DMS153 (cell line): ENCODE measurements at places on chromosomes 1 and 21.

GRCh38 chr1:185229981-185230380 lies 73.0 kb downstream of the SWT1 start:
- no peak for DNase-seq

- DNase-seq, result no peak
Measured at GRCh38 chr1:70079546-70079945, 125.8 kb downstream of the LRRC40 start.

- DNase-seq, result no peak
Measured at GRCh38 chr21:25857308-25858074, 122.7 kb downstream of the GABPA start.

DNA sequence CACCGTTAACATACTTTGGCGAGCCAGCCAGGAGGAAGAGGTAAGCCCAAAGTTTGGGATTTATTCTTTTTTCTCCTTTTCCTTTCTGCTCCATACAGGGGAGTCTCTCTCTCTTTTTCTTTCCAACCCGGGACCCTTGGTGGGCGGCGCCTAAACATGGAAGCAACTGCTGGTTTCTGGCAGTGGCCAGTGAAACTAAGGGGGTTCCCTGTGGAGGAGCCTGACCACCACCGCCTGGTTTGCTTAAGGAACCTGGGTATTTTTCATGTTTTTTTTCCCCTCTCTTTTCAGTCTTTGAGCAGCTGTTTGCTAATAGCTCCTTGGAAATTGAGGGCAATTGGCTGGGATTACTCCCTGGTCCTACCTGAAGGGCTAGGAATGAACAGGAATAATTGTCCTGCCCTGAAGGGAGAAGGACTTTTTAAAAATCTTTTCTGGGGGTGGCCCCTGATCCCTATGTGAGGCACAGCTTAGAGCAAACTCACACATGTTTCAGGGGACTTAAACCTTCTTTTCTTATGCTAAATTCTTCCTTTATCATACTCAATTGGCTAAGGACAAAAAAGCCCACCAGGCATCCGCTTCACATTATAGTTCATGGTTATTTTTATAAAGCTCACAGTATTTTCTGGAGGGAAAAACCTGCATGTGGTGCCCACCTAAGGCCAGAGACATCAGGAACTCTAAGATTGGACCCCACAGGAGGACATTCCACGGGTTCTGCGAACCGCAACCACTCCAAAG lies 61.3 kb upstream of the PLD5 start:
- no peak for DNase-seq

DNA sequence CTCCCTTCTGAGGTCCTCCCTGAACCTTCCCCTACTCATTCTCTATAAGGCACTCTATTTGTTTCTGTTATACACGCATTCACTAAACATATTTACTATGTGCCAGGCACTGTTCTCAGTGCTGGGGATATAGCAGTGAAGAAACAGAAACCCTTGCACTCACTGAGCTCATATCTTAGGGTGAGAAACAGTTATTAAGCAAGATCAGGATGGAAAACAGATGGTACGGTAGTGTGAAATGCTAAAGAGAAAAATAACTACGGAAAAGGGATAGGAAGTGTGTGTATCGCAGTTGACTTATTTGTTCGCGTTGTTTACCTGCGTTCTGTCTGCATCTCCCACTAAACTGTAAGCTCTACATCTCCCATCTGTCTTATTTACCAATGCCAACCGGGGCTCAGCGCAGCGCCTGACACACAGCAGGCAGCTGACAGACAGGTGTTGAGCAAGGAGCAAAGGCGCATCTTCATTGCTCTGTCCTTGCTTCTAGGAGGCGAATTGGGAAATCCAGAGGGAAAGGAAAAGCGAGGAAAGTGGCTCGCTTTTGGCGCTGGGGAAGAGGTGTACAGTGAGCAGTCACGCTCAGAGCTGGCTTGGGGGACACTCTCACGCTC lies 572 bp downstream of the CYB5RL start:
- DNase-seq, result no peak

DNA sequence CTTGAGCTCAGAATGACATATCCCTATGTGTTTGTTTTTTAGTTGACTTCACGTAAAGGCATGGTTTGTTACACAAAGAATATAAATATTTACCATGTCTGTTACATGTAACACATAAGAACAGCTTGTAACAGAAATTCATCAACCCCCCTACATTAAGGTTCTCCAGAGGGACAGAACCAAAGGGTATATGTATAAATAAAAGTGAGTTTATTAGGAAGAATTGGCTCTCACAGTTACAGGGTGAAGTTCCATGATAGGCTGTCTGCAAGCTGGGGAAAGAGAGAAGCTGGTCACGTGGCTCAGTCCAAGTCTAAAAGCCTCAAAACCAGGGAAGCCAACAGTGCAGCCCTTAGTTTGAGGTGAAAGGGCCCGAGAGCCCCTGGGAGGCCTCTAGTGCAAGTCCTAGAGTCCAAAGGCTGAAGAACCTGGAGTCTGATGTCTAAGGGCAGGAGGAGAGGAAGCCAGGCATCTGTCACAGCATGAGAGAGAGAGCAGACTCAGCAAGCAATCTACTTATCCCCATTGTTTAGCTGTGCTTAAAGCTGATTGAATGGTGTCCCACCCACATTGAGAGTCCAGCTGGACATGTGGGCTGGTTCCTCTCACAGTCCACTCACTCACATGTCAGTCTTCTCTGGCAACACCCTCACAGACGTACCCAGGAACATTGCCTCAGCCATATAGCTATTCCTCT lies 15.8 kb downstream of the THRAP3 start:
- no peak for DNase-seq

GRCh38 chr1:110173466-110174105 lies 23.3 kb downstream of the SLC6A17 start:
- no peak for DNase-seq

GRCh38 chr1:21775550-21775914 lies 7.4 kb downstream of the USP48 start:
- DNase-seq, result no peak

- peak; percentile 67 for DNase-seq
Measured at GRCh38 chr1:150281221-150281757, 1.1 kb upstream of the CIART start.

DNA sequence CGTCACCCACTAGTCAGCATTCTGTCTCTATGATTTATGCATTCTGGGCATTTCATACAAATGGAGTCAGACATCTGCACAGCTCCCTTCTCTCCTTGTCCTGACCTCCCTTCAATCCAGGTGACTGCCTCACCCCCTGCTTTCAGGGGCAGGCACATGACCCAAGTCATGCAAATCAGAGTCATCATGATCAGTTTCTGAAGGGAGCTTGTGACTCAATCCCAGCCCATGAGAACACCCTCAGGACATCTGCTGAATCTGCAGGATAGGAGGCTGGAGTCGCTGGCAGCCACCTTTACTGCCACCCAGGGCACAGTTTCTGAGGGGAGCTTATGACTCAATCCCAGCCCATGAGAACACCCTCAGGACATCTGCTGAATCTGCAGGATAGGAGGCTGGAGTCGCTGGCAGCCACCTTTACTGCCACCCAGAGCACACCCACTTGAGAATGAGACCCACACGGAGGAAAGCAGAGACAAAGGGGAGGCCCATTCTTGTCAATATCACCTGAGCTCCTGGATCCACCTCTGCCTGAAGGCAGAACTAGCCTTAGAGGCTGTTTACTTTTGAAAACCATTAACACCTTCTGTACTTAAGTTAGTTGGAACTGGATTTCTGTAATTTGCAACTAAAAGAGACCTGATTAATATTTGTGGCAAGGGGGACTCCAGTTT lies 62.3 kb upstream of the SLC25A33 start:
- no peak for DNase-seq

DNA sequence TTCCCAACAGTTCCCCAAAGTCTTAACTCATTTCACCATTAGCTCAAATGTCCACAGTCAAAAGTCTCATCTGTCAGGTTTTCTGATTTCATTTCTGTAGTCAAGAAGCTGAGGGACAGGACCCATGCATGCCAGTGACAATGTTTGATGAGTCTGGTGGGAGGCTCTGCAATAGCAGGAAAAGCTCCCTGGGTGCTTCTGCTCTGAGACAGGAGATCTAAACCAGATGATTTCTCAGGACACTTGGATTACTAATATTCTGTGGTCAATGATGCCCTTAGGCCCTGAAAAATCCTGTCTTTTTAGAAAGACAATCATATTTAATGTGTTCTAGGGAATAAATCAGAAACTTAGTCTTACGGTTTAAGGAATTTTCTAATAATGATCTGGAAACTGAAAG lies 56.4 kb downstream of the PCBP3 start:
- DNase-seq, result no peak

GRCh38 chr1:101392552-101392951 lies 155.7 kb downstream of the S1PR1 start:
- no peak for DNase-seq

DNA sequence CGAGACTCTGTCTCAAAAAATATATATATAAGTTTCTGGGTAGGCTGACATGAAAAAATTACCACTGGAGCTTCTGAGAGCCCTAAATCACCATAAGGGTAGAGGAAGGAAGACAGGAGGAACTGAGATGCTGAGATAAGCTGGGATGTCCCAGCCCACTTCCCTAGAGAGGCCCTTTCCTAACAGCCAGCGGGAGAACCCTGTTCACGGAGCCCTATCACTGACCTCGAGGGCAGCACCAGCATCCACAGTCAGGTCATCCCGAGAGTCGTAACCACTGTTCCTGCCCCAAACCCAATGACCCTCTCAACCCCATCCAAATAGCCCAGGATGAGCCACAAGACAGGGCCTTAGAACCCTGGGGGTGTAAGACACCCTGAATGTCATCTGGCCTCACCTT lies 77.5 kb downstream of the CD34 start:
- DNase-seq, result no peak

- no peak for DNase-seq
Measured at GRCh38 chr1:41804176-41804575, 114.5 kb downstream of the HIVEP3 start.

GRCh38 chr21:26297851-26298250 lies 127.3 kb upstream of the APP start:
- no peak for DNase-seq

- DNase-seq, result no peak
Measured at GRCh38 chr1:38953433-38953860, 11.8 kb upstream of the RHBDL2 start.

DNA sequence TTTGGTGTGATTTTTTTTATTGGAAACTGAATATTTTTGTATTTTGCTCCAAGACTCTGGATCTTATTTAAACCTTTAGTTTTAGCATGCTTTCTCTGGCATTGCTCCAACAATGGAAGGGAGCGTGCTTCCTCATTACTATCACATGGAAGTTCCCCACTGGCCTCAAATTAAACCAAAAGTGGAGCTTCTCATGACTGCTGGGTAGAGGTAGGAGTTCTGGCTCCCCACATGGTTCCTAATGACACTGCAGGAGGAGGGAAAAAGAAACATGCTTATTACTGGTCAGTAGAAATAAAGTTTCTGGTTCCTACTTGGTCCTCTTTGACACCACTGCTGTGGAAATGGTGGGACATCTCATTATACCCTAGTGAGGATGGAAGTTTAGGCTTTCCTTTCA lies 310.5 kb downstream of the PTGER3 start:
- no peak for DNase-seq

- DNase-seq, result no peak
Measured at GRCh38 chr1:38444770-38445442, 398.3 kb upstream of the POU3F1 start.

GRCh38 chr1:6008084-6008415 lies 15.8 kb upstream of the NPHP4 start:
- no peak for DNase-seq

- no peak for DNase-seq
Measured at GRCh38 chr1:157819896-157820295, at the start of gene FCRL1. Gene FCRL1, minus strand, starts transcription at chr1:157820120. Its CDS starts 83 bp downstream, at chr1:157820037.

DNA sequence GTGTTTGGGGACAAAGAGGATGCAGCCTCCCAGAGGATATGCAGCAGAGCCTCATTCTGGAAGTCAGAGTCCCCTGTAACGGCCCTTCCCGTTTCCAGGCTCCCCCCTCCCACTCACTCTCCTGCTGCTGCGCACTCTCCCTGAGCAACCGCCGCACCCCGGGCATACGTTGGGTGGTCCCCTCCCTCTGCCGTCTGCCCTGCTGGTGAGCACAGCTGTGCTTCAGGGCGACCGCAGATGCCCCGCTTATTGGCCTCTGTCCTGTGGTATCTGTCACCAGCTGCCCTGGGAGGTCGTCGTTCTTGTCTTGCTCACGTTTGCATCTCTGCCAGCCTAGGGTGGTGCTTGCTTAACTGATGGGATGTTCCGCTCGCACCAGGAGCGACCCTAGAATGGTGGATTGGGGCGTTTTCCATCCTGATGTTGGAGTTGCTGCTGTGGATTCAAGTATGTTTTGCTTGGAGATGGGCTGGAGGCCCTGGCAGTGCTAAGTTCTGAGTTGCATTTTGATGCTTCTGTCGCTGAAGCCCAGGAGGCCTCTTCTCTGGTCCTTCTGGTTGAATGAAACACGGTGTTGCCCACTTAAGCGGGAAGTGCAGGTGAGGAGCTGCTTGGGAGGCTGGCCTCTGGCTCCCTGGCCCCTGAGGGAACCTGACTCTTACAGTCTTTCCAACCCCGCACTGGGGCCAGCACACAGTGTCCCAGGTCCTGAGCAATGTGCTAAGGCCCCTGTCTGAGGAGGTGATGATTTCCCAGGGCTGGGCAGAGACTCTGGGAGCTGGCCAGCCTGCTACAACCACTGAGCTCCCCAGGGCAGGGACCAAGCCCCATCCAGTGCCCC lies 3.2 kb downstream of the TMEM201 start:
- DNase-seq, result no peak

- peak; percentile 43 for DNase-seq
Measured at GRCh38 chr1:53982034-53982762, 35.8 kb downstream of the LDLRAD1 start.

DNA sequence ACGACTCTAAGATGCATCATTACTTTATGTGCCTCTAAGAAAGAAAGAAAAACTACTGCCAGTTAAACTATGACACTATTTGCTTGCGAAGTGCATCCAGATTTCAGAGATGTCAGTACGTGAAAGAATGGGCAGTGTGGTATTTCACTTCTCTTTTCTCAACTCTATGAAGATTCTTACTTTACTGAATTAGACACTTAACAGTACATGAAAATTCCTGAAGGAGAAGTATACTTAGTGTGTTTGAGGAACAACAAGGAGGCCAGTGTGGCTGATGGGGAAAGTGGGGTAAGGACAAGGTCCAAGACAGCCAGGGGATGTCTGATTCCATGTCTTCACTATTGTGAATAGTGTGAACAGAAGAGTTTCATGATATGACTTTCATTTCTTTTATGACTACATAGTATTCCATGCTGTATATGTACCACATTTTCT lies 53.9 kb upstream of the HSD17B7 start:
- DNase-seq, result no peak

- DNase-seq, result no peak
Measured at GRCh38 chr21:44300262-44300959, 558 bp downstream of the PFKL start.

- DNase-seq, result no peak
Measured at GRCh38 chr1:205441318-205441633, 14.6 kb downstream of the BLACAT1 start.

GRCh38 chr1:232765542-232765941 lies 39.7 kb upstream of the MAP10 start:
- no peak for DNase-seq
